NCI-H187 (cell line): ENCODE measurements at places on chromosomes 16 and 17.

- no peak for DNase-seq
Measured at GRCh38 chr17:19510903-19511302, 22.8 kb upstream of the SLC47A1 start.

- no peak for DNase-seq
Measured at GRCh38 chr17:79840269-79840988, 1.2 kb upstream of the CBX4 start.

- DNase-seq, result no peak
Measured at GRCh38 chr16:74078511-74079231, 217.9 kb upstream of the PSMD7 start.

GRCh38 chr17:63082952-63083351 lies 116.9 kb downstream of the TANC2 start:
- no peak for DNase-seq

- DNase-seq, result no peak
Measured at GRCh38 chr17:35218915-35219314, 24.0 kb upstream of the SLFN5 start.

- DNase-seq, result no peak
Measured at GRCh38 chr16:86982912-86983311, 334.3 kb downstream of the C16orf95 start.

DNA sequence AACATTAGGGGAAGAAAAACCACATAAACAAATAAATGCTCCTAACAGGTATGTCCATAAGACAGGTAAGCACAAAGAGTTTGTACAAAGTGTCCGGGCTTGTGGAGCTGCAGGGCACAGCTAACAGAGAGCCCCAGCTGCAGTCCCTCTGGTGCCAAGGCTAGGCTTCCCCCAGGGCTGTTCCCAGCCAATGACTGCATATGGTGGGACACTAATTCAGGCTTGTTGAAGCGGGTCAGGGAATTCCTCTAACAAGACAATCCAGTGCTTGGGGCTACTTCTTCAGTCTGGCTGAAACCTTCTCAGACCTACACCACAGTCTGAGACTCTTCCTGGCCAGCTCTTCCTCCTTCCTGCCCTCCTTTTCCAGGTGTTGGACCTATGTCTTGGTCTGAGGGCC lies 51.7 kb upstream of the ALDH3A1 start:
- DNase-seq, result no peak

GRCh38 chr17:82684228-82684841 lies 14.2 kb downstream of the RAB40B start:
- no peak for DNase-seq

- no peak for DNase-seq
Measured at GRCh38 chr17:34456121-34456520, 93.1 kb upstream of the CCL1 start.

DNA sequence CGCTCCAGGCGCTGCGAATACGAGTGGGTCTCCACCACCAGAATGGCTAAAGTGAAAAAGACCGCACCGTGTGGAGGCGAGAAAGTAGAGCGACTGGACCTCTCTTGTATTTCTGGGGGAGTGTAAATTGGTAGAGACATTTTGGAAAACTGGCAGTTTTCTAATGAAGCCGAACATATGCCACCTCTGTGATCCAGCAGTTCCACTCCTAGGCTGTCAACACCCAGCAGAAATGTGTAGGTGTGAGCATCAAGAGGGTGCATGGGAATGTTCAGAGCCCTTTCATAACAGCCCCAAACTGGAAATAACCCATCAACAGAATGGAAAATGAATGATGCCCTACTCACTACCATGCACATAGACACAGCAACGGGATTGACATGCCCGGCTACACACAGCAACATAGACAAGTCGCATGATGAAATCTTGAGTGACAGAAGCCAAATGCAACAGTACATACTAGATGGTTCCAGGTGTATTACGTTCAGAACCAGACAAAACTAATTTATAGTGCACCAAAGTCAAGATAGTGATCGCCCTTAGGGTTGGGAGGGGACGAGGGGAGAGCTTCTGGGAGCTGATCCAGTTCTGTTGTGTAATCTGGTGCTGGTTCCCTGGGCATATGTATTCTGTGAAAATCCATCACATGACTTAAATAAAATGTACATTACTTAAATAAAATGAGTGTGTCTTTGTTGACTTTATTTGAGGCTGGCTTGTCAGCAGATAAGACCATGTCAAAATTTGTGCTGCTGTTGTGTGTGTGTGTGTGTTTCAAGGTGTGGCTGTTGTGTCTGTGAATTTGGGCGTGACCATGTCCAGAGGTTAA lies 877 bp upstream of the BCL7C start:
- DNase-seq, result no peak

DNA sequence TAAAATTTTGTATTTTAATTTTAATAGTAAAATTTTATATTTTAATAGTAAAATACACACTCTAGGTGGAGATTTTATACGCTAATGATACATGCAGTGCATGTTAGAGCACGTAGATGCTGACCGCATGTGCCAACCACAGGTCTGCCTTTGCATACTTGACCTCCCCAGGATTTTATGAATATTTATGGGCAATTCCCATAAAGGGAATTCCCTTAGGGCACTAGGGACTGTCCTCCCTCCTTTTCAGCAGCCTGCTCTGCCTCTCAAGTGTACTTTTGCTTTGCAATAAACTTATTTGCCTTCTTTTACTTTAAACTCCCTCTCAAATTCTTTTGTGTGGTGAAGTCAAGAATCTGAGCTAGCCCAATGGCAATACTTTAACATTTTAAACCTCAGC lies 217.7 kb upstream of the CDH8 start:
- DNase-seq, result no peak

DNA sequence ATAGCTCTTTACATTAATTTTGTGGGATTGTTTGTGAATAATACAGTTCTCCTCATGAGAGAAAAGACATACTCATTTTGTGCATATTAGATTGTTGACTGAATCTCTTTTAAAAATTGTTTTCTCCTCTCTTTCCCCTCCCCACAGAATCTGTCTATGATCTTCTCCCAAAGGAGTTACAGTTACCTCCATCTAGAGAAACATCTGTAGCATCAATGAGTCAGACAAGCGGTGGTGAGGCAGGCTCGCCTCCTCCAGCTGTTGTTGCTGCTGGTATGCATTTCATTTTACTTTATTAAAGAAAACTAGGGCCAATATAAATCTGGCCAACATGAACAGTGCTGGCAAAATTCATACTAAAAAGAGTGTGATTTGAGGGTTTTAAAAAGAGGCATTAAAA lies 60.5 kb downstream of the NFAT5 start:
- DNase-seq, result no peak

DNA sequence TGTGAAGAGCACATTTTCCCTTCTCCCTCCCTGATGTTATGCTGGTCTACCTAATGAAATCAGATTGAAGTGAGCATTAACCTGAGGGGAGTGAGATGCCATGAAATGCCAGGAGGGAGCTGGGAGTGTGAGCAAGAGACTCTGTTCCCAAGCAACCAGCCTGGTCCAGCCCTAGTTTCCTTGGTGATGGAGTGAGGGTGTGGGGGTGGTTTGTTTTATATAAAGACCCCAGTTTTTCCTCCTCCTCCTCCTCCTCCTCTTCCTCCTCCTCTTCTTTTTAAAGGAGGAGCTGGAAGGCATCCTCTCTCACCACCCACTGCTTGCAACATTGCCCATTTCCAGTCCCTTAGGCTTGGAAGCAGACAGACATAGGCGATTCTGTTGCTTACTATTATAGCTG lies 97.1 kb downstream of the DNAH3 start:
- DNase-seq, result no peak

- no peak for DNase-seq
Measured at GRCh38 chr16:24821129-24821528, 24.6 kb upstream of the SLC5A11 start.

- no peak for DNase-seq
Measured at GRCh38 chr16:69077251-69077650, 28.2 kb upstream of the HAS3 start.

- no peak for DNase-seq
Measured at GRCh38 chr17:2138318-2138717, 83.4 kb downstream of the HIC1 start.

DNA sequence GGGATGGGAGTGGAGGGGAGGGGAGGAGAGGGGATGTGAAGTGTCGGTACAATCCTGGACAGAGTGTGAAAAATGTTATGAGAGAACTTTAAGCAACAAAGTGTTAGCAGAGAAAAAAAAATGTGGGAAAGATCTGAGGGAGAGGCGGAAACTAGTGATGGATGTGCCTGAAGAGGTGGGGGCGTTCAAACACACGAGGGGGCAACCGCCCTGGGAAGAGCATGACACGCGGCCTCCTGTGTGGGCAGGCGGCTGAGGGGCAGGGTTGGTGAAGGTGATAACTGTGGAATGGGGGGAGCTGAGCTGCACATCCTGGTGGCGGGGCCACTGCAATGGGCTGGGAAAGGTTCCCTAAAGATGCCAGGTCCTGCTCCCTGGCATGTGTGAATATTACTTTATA lies 30.1 kb downstream of the IFT140 start:
- no peak for DNase-seq

DNA sequence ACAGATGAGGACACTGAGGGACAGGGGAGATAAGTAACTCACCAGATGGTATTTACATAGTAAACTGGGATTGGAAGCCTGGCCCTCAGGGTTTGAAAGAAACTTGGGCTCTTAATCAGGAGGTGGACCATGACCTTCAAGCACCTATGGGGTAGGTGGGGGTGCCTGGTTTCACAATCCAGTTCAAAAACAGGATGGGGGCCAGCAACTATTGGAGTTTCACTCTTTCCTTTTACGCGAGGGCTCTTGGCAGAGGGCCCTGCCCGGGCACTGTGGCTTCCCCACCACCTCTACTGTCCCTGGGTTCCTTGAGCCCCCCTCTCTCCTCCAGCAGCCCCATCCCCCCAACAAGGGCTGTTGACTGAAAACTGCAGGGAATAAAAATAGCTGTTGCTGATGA lies 11.3 kb upstream of the PRR29 start:
- no peak for DNase-seq

GRCh38 chr16:27286451-27286850 lies 17.9 kb upstream of the NSMCE1 start:
- DNase-seq, result no peak

DNA sequence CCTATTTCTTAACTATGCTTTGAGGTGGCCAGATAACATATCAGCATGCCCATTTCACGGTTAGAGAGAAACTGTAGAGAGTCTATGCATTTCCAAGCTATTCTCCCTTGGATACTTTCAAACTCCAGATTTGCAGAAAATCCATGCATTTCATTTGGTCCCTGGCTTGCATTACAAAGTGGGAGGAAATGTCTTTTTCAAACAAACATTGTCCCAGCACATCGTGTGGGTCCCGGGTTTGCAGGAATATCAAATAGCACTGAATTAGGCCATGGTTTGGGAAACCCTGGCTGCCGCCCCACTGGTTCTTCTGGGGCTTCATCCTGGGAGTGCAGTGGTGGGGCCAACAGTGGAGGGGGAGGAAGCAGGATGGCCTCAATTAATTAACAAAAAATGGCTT lies 171.9 kb downstream of the IRX5 start:
- no peak for DNase-seq

- no peak for DNase-seq
Measured at GRCh38 chr17:2683912-2684311, 27.7 kb downstream of the CLUH start.

DNA sequence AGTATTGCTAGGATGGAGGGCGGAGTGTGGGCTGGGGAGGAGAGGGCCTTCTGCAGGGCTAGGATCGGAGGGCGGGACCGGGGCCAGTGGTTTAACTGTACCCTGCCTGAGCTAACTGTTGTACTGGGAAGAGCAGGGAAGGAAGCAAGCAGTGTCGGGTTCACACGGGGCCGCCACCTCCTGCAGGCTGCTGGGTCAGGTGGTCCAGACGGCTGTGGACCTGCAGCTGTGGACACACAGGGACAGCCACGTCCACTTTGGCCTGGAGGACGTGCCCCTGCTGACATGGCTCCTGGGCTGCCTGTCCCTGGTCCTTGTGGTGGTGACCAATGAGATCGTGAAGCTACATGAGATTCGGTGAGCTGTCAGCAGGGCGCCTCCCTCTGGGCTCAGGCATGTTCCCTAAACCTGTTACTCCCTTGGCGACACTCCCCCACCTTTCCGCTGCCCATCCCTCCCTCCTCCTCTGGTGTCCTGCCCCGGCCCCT lies 16.6 kb downstream of the CASKIN2 start:
- DNase-seq, result no peak

GRCh38 chr17:83136931-83137330 lies 57.5 kb downstream of the METRNL start:
- no peak for DNase-seq

DNA sequence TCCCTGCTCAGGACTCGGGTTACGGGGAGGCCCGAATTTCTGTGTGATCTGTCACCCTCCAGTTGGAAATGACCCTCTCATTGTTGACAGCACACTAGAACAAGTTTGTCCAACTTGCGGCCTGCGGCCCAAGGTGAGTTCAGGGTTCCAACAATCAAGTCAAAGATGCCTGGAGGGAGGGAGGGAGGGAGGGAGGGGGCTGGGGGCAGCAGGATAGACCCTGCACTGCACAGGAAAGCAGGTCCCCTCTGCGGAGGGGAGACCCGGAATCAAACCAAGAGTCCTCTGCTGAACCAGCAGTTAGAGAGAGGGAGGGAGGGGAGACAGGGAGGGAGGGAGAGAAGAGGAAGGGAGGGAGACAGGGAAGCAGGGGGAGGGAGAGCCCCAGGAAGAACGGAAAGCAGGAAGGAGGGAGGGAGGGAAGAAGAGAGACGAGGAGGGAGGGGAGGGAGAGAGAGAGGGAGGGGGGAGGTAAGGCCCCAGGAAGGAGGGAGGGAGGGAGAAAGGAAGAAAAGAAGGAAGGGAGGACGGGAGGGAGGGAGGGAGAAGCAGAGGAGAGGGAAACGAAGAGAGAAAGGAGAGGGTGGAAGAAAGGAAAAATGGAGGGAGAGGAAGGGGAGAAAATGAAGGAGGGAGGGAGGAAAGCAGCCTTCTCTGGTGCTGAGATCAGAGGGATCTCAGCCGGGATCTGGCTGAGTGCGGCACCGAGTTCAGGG lies 96.7 kb upstream of the CDH5 start:
- DNase-seq, result no peak

DNA sequence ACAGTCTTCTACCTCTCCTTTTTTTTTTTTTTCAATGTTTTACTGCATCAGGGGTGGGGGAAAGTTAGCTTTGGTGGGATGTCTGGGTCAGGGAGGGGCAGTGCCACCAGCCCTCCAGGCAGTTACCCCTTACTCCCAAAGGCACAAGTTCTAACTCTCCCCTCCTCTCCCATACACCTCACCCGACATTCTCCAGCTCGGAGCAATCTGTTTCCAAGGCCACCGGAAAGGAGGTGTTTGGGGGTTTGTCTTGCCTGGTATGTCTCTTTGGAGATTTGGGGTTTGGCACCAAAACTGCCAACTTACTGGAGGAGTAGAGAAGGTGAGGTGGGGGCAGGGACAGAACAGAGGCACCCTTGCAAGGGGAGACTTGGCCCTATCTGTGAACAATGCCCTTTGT lies 4.7 kb downstream of the DLX3 start:
- no peak for DNase-seq

GRCh38 chr16:83312015-83312717 lies 495.6 kb upstream of the HSBP1 start:
- no peak for DNase-seq

- DNase-seq, result peak; percentile 87
Measured at GRCh38 chr17:75549246-75550138, 24.0 kb downstream of the LLGL2 start.

GRCh38 chr17:56074361-56074890 lies 78.8 kb upstream of the ANKFN1 start:
- DNase-seq, result no peak

- no peak for DNase-seq
Measured at GRCh38 chr16:65274566-65274965, 152.7 kb upstream of the CDH11 start.

- no peak for DNase-seq
Measured at GRCh38 chr16:79715061-79715460, 114.5 kb upstream of the MAF start.

- no peak for DNase-seq
Measured at GRCh38 chr16:72530434-72530833, 358.5 kb upstream of the PMFBP1 start.

- DNase-seq, result no peak
Measured at GRCh38 chr17:7132511-7133094, 18.0 kb upstream of the ASGR2 start.
